AML-193 (cell line): ENCODE measurements at places on chromosomes 3 and 15.

DNA sequence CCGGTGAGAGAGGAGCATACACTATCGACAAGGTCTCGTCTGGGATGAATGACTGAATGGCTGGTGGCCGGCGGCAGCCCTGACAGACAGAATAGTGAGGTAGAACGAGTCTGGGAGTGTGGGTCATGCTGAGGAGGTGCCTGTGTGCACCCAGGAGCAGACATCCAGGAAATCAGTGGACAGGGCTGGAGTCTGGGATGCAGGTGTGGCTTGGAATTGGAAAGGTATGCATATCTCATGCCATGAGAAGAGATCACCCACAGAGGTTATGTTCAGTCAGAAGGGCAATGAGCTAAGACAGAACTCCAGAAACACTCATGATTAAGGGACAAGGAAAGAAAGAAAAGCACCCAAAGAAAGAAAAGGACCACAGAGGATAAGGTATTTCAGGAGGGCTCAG is 20.8 kb downstream of the HACD2 start:
- DNase-seq, result no peak

DNA sequence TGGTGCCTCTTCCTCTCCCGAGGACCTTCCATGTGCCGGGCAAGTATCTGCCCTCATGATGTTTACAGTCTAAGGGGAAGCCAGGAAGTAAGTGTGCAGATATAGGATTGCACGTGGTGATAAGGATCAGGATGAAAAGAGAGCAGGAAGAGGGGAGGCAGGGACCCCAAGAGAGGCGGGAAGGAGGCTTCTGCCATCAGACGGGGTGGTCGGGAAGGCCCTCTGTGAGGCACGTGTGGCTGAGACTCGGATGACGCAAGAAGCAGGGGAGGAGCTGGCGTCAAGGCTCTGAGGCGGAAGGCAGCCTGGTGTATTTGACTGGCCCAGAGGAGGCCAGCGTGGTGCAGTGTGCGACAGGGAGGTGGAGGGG is 762 bp upstream of the IQSEC1 start:
- DNase-seq, result no peak

GRCh38 chr3:71304247-71304646 is 279.3 kb downstream of the FOXP1 start:
- no peak for DNase-seq

GRCh38 chr3:46668591-46668990 is 24.9 kb downstream of the ALS2CL start:
- DNase-seq, result no peak

GRCh38 chr3:134885877-134886621 is 91.0 kb downstream of the EPHB1 start:
- DNase-seq, result no peak

DNA sequence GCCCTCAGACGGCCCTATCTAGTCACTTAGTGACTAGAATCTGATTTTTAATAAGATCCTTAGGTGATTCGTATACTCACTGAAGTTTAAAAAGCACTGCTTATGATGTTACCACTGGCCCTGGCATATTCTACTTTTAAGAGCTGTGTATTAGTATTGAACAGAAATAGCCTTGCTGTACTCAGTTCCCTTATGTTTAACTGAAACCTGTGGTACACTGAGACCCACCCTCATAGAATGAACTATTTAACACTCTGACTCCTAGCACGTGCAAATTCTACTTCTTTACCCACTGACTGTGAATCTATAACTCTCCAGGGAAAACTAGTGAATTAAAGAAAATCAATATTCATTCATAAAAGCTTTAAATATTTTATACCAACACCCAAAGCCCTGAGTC is 108.9 kb downstream of the CCNL1 start:
- DNase-seq, result no peak

DNA sequence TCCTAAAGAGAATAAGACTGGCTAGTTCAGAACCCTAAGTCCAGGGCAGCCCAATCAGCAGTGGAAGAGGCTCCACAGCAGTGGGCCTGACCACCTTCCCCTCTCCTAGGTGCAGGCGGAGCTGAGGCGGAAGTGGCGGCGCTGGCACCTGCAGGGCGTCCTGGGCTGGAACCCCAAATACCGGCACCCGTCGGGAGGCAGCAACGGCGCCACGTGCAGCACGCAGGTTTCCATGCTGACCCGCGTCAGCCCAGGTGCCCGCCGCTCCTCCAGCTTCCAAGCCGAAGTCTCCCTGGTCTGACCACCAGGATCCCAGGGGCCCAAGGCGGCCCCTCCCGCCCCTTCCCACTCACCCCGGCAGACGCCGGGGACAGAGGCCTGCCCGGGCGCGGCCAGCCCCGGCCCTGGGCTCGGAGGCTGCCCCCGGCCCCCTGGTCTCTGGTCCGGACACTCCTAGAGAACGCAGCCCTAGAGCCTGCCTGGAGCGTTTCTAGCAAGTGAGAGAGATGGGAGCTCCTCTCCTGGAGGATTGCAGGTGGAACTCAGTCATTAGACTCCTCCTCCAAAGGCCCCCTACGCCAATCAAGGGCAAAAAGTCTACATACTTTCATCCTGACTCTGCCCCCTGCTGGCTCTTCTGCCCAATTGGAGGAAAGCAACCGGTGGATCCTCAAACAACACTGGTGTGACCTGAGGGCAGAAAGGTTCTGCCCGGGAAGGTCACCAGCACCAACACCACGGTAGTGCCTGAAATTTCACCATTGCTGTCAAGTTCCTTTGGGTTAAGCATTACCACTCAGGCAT is 33.7 kb downstream of the VIPR1 start:
- peak; percentile 75 for DNase-seq

DNA sequence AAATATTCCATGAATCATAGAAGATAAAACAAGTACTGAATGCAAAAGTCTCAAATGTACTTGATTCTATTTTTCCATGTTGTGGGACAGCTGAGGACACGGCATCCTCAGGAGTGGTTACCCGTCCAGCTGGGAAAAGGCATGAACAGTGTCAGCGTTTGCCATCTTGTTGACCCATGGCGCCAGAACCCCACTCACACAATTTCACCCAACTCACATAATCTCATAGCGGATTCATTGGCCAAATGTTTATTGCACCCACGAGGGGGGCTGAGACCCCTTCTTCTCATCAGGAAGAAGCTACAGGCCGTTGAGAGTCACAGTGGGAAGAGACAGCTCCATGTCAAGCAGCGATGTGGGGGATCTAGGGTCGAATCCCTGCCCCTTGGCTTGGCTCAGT is 72.9 kb downstream of the OCA2 start:
- no peak for DNase-seq

DNA sequence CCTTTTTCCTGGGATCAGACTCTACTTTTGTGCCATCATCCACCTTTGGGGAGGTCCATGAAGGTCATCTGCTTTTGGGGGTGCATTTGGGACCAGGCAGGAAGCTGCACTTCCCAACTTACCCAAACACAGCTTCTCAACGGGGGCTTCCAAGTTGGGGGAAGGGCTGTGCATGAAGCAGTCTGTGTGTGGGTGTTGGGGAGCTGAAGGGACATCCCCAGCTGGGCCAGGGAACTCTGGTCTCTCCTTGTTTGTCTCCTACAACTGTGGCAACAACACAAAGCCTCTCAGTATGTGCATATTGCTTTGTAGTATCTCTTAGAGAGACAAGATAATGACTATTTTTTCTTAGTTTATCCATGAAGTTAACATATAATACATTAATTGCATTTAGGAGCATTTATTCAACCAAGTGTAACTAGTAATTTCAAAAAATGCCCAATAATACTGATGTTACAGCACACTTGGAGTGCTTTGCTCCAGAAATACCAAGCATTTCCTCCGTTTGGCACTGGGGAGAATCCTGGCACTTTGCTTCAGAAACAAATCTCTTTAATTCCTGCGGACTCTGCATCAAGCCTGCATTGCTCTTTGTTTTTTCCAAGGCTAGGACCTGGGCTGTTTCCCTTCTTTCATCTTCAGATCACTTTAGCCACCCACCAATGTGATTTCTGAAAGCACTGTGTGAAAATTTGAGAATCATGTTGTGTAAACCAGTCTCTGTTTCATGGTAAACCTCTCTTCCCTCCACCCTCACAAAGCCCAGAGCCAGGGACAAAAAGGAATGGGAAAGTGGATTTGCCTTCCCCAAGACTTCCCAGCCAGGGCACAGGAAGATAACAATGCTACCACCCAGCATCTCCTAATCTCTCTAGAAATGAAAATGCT is 126.2 kb upstream of the PFN2 start:
- no peak for DNase-seq

DNA sequence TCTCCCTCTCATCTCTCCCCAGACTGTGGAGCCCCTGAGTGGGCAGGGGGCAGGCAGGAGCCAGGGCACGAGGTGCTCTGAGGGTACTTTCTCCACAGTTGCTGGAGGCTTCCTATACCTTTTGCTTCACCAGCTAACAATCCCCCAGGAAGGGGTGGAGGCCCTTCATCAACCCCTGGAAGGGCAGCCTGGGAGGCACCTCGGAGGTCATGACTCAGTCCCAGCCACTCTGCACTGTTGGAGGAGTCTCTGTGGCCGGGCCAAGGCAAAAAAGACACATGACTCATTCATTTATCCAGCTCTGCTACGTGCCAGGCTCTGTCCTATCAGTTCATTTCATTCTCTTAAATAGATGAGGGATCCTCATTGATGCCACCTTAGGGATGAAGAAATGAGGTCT is 15.6 kb upstream of the KY start:
- no peak for DNase-seq

GRCh38 chr3:195177422-195178123 is 93.4 kb downstream of the XXYLT1 start:
- DNase-seq, result no peak

DNA sequence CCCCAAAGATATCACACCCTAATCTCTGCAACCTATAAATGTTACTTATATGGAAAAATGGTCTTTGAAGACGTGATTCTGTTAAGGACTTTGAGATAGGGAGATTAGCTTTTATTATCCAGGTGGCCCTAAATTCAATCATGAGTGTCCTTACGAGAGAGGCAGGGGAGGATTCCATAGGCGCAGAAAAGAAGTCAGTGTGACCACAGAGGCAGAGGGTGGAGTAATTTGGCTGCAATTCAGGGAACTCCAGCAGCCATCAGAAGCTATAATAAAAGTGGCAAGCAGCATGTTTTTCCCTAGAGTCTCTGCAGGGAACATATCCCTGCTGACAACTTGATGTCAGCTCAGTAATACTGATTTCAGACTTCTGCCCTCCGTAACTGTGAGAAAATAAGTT is 315.2 kb upstream of the ROBO2 start:
- DNase-seq, result no peak

- DNase-seq, result no peak
Measured at GRCh38 chr15:42457445-42458442, 33.2 kb downstream of the ZNF106 start.

- DNase-seq, result no peak
Measured at GRCh38 chr15:70053001-70053715, 44.6 kb downstream of the TLE3 start.

GRCh38 chr15:42728560-42728959 is 8.4 kb downstream of the CDAN1 start:
- DNase-seq, result no peak

DNA sequence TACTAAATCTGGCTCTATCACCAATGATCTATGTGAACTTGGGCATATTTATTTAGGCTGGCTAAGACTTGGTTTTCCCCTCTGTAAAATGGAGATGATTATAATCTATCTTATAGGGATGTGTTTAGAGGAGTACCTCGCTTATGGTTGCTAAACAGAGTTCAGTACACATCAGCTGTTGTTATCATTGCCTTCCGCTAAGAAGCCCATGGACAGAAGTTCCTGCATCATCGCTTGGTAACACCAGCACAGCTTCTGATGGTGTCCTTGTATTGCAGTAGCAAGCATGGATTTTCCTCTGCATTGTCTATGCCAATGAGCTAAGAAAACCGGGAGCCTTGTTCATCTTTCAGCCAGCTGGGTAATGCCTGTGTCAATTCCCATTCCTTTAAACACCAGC is 73.1 kb upstream of the LRTM1 start:
- DNase-seq, result no peak

DNA sequence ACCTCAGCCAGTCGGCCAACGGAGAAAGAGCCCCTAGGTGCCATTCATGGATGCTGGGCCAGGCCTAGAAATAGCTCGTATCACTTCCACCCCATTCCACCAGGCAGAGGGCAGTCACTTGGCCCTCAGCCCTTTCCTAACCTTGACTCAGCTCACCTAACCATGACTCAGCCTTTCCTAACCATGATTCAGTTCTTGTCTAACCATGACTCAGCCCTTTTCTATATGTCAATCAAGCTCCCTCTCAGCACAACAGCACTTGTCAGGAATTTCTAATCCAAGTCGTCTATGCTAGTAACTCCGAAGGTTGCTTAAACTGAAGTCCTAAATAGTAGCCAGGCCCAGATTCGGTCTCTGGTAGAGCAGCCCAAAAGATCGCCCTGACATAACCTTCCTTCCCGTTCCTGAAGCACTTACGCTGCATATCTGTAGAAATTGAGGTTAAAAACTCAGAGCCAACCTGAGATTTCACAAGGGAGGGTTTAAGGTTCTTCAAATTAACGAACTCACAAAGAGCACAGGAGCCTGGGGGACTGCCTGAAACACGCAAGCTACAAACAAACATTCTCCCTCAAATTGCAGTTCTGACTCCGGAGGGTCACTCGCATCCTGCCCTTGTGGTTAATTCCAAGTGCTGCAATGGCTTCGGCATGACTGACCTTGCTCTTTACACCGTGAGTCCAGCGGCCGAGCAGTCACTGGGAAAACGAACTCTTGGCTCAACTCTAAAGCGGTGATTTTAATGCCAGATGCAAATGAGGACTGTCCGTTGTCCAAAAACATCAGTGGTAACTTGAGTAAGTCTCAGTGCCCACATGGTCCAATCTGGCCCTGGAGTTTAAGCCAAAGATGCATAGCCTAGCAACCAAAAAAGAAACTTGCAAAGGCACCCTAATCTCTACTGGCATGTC is 99.9 kb downstream of the ADAMTS17 start:
- DNase-seq, result no peak
